ENCODE measurements at places on chromosomes 2 and 18. TPM values are rescaled to one million over a fixed set of nuclear protein-coding genes. Genes with fewer than 3 reads are reported as not detected.

The GRHL1 gene
- total RNA-seq: 7.2 TPM

GRCh38 chr2:161965994-161966393 lies 108.0 kb downstream of the DPP4 start:
- no peak for DNase-seq

- DNase-seq: peak; percentile 37
Measured at GRCh38 chr2:160225722-160226121, 25.6 kb upstream of the ITGB6 start.

- DNase-seq: no peak
Measured at GRCh38 chr2:30336084-30336483, 104.8 kb downstream of the LBH start.

The CENPO gene
- 3.7 TPM for total RNA-seq

GRCh38 chr2:172181840-172182239 lies 79.1 kb upstream of the DLX2 start:
- no peak for DNase-seq

GRCh38 chr2:98910349-98911125 lies 25.5 kb downstream of the CRACDL start:
- no peak for DNase-seq

The THADA gene
- total RNA-seq: 35.9 TPM

- DNase-seq: no peak
Measured at GRCh38 chr18:8808001-8808400, 102.6 kb downstream of the MTCL1 start.

- no peak for DNase-seq
Measured at GRCh38 chr2:233227346-233227978, 24.0 kb upstream of the ATG16L1 start.

The CFAP221 gene
- total RNA-seq: 5.4 TPM

DNA sequence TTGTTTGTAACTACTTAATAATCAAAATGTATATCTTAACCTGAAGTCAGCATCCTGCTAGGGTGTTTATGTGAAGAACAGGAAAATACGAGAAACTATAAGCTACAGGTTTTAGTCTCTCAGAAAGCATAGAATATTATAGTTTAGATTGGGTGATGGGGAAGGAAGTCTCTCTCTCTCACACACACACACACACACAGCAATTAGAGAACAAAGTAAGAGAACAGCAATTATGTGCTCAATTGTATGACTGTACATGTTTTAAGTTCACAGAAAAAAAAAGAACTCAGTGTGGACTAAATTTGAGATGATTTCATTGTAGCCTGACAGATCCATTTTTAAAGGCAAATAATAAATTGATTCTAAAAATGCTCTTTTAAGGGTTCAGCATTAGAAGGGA lies 94.3 kb upstream of the ZNF516 start:
- no peak for DNase-seq

GRCh38 chr2:38159597-38159996 lies 83.6 kb upstream of the CYP1B1 start:
- no peak for DNase-seq

DNA sequence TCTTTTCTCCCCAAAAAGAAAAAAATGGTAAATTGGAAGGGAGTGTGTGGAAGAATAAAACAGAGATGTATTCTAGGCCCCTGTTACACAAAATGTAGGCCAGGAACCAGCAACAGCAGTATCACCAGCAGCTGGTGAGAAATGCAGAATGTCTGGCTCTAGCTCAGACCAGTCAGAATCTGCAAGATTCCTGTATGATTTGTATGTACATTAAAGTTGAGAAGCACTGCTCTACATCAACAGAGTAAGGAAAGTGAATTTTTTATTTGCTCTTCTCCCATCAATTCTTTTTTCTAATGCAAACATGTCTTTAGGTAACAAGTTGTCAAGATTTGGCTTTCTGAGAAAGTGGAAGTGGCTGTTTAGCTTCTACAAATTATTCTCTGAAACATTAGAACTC lies 235.4 kb upstream of the FANCL start:
- DNase-seq: no peak
